Hindlimb muscle (tissue), 1 donor: ENCODE measurements at places on chromosomes 5 and 9.

GRCh38 chr5:83889971-83890745, 169.5 kb upstream of the HAPLN1 start:
- no peak for DNase-seq

GRCh38 chr5:66880401-66880800, 284.2 kb downstream of the MAST4 start:
- DNase-seq, result no peak

DNA sequence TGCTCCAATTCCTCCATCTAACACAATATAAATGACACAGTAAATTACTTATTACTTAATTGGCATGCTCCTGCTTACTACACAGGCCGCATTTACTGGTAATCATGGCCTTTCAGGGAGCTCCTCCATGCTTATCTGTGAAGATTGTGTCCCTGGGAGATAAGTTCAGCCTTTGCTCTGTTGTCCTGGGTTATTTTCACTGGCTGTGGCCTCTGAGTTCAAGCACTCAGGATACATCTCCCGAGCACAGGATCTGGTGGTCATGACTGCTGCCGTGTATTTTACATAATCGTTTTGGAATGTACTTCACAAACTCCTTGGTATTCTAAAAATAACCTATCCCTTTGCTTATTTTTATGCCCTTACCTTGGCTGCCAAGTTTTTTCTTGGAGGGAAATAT, 215.7 kb downstream of the ICE1 start:
- DNase-seq, result peak; percentile 5

DNA sequence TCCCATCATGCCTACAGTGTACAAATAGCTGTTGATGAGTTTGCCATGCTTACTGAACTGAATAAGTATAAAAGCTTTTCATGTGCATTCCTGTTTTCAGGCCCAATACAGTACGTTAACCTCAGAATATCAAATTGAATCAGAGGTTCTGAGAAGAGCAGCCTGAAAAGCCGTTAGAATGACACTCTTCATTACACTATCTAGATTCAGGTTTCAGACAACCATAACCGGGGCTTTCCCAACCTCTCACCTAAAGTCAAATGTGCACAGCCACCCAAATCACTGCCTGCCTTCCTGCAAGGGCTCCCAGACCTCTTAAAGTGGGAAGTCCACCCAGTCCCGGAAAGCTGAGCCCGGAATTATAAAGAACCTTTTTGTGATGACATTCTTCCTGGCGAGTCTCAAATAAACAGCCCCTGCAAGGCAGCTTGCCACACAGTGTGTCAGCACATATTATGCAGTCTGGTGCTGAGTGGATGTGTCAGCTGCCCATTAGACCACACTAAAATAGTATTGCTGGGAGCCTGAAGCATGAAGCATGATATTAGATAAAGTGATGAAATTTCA, 245.8 kb downstream of the TLE4 start:
- DNase-seq, result no peak

- DNase-seq, result no peak
These were observed 31.1 kb downstream of the TRIO start for GRCh38 chr5:14174230-14174636.

DNA sequence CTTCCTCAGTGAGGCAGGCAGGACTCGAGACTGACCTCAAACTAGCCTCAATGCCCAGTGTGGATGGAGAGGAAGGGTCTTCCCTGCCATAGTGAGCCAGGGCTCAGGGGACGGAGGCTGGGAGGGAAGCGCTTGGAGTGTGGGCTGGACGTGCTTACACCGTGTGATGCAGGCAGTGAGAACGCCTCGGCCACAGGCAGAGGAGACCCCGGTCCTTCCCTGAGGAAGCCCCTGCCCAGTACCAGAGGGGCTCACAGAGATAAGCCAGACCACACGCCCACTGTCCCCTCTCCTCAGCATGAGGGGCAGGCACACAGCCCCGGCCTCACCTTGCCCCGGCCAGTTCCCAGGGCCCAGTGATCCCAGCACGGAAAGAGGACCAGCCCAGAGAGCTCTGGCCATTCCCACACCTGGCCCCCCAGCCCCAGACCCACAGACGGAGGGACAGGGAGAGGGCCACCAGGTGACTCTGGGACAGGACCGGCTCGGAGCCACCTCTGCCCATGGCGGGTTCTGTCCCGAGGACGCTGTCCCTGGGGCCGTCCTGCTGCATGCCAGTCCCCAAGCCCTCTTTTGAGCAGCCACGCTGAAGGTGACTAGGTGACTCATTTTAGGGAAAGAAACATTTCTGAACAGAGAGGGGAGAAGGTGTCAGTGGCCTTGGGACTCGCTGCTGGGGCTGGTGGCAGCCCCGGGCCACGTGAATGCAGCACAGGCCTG, 6.0 kb upstream of the NSMF start:
- DNase-seq, result no peak

DNA sequence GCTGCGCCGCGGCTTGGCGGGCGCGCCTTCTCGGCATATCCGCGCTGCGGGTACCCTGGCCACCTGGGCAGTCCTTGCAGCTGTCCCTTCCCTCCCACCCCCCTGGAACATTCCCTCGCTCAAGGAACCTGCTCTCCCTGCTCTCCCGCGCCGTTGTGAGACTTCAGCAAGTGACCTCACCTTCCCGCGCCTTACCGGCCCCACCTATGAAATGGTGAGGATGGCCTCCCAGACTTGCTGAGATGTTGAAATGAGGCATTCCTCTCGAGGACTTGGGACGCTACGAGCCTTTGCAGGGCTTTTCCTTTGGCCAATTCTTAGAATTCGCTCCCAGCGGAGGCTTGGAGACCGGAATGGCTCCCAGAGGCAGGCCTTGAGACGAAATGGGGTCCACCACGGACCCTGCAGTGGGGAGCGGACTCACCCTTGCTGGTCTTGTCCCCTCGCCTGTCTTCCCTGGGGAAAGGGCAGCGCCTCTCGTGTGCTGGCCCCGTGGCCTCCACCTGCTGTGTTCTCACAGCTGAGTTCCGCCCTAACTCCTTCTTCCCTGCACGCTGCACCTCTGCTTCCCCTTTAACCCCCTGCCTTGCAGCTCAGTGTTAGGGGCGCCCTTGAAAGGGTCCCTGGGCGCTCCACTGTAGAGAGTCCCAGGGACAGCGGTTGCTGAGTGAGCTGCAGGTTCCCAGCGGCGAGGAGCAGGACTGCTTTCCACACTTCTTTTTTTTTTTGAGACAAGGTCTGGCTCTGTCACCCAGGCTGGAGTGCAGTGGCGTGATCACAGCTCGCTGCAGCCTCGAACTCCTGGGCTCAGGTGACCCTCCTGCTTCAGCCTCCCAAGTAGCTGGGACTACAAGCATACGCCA, 907 bp downstream of the HMCN2 start:
- DNase-seq, result no peak
